ENCODE measurements at places on chromosomes 1 and 21.

DNA sequence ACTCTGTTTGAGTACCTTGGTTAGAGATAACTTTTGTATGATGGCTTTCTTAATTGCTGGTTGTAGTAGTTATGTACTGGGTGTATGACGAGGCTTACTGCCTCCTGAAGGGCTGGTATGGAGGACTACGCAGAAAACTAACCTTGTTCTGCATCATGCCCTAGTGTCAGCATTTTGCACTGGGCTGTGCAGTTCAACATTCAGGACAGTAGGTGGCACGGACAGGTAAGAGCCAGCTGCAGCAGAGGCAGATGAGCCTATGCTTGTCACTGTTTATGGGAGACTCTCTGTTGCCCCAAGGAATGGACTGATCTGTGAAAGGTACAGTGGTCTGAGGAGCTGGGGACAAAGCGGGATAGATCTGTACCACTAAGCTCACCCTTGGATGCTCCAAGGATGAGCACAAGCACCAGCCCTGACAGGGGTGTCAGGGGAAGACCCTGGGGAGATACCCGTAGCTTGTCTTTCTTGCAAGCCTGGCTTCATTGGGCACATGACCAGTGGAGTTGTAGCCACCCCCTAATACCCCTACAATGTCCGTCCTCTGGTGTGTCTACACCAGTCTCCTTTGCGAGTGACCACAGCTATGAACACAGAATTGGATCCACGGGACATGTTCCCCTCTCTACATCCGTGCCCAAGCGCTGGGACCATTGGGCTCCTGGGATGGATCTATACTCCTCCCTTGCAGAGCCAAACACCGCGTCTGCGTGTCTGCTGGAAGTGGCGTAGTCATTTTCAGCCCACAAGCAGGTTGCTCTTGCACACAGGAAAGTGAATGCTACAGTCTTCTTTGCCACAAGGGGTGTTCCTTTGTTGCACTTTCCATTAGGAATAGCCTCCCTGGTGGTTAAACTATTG lies 51.1 kb upstream of the CFHR3 start:
- peak; percentile 35 for DNase-seq

GRCh38 chr1:241624935-241625334 lies 15.2 kb downstream of the CHML start:
- DNase-seq, result no peak

GRCh38 chr1:87224201-87224600 lies 104.5 kb upstream of the LMO4 start:
- peak; percentile 96 for DNase-seq

DNA sequence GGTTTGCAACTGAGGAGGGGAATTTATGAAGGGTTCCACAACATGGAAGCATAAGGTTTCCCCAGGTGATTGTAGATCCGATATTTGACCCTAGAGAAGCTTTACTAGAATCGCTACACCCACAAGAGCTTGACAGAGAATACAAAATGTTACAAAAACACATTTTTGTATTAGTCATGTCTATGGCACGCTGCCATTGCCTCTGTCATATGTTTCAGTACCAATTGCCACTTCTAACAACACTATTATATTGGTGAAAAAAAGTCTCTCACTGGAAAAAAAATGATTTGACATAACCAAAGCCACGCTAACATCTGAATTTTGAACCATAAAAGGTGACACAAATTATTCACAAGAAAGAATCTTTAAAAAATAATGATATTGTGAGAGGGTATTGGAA lies 214.5 kb downstream of the KCNT2 start:
- peak; percentile 7 for DNase-seq

DNA sequence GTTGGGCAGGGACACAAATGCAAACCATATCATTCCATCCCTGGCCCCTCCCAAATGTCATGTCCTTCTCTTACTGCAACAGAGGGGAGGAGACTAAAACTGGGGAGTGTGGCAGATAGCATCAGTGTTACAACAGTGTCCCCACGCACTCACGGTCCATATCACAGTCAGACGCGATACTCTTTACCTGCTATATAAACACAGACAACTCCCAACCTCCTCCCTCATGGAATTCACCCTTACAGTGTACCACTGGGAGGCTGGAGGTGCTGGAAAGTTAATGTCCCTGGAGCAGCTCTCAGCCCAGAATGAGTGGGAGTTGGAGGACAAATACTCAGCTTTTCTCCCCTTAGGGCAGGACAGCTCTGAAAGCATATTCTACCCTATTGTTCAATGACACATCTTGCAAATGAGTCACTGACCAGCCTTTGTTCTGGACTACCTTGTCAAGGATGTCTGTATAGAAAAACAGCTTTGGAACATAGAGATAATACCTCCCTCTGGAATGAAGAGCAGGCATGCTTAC lies 445.9 kb downstream of the SETD4 start:
- DNase-seq, result peak; percentile 75

DNA sequence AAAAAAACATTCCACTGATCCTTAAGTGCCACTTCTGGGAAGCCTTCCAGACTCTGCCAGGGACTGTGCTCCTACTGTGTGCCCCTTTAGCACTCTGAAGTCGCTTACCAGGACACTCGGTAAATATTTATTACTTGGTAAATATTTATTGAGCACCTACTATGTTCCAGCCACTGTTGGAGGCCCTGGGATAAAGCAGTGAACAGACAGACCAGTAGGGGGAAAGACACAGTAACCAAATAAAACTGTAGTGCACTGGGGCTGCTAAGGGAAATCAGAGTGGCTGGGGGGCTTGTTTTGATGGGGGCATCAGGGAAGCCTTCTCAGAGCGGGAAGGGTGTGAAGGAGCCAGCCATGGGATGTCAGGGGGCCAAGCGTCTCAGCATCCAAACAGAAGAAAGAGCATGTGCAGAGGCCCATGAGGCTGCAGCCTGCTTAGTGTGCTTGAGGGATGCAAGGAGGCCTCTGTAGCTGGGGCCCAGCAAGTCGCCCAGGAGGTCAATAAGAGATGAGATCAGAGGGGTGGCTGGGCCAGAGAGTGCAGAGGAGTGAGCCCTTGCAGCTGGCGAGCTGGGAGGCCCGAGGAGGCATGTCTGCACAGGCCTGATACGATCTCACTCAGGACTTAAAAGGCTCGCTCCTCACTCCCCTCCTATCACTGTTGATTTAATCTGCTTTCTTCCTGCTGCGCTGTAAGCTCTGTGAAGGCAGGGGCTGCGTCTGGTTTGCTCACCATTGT lies 28.6 kb downstream of the KAZN start:
- no peak for DNase-seq

GRCh38 chr1:204575221-204576190 lies 59.3 kb downstream of the MDM4 start:
- DNase-seq, result no peak

DNA sequence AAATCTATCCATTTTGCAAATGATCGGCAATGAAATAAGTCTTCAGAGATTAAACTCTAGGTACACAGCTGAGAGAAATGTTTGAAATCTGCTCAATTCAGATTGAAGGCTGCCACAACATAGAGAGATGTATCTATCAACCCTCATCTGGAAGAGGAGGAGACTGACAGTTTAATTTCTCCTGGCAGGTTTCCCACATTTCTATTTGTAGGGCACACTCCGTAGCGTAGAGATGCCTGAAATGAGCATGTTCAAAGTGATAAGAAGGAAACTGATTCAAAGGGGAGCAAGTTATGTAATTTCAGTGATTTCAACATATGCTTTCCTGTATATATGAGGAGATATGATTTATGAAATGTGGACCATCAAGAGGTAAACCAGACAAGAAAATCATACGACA lies 44.1 kb downstream of the NIBAN1 start:
- DNase-seq, result no peak

GRCh38 chr1:60825593-60825992 lies 256.8 kb upstream of the NFIA start:
- no peak for DNase-seq

DNA sequence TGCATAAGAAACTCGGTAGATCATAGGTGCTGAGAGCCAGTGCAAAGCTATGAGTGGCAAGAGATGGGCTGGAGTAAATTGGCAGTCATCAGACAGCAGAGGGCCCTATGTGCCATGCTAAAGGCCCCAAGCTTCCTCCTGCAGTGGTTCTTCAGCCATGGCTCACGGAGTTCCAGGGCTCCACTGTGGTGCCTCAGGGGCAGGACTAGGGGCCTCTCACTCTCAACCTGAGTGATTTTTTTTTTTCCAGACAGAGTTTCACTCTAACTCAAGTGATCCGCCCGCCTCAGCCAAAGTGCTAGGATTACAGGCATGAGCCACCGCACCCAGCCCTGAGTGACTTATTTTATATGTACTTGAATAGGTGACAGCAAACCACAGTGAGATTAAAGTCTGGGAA lies 10.4 kb upstream of the GJA8 start:
- DNase-seq, result no peak

DNA sequence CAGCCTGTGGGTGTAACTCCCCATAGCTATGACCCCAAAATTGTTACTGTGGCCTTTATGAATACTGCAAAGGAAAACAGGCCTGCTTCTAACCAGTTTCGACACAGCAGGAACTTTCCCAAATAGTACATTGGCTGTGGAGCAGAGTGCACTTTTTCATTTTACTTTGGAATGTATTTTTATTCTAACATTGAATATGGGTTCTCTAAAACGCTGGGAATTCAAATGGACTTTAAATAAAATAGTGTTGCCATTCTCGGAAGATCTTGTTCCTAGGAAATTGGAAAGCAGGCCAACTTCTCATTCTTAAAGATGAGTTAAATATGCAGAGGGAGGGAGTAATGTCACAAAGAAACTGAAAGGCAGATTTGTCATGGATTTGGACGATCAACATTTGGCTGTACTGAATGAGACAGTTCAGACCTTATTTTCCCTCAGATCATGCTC lies 39.6 kb upstream of the ARHGAP29 start:
- DNase-seq, result no peak

DNA sequence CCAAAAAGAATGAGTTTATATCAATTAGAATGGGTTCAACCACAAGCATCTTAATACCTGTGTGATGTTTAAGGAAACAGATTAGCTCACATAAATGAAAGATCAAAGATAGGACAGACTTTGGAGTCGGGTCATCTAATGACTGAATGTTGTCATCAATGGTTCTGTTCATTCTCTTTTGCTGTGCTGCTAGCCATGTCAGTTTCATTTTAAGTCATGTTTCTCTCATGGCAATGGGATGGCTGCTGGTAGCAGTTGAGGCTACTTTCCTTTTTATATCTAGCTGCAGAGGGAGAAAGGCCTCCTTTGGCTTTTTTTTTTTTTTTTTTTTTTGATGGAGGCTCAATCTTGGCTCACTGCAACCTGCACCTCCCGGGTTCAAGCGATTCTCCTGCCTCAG lies 86.9 kb upstream of the SPAG17 start:
- no peak for DNase-seq

- DNase-seq, result no peak
These were observed 219.2 kb downstream of the RERE start for GRCh38 chr1:8598060-8598724.

- no peak for DNase-seq
These were observed 28.0 kb downstream of the TMEM51 start for GRCh38 chr1:15181564-15181963.

- DNase-seq, result no peak
These were observed 89.6 kb downstream of the C1orf94 start for GRCh38 chr1:34266127-34266951.

DNA sequence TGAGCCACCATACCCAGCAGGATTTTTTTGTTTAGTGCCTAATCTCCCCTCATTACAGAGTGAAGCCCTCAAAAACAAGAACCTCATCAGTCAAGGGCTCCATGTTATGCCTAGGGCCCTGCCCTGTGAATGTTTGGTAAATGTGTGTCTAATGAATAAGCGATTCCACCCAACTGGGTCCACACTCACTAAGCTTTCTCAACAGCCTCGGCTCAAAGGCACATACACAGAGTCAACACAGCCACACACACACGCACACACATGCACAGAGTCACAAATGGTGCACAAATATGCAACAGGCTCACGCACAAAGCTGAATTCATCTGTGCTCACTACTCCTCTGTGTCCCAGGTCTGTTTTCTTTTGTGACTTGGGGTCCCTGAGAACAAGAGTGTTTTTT lies 11.7 kb upstream of the SYNC start:
- DNase-seq, result no peak

DNA sequence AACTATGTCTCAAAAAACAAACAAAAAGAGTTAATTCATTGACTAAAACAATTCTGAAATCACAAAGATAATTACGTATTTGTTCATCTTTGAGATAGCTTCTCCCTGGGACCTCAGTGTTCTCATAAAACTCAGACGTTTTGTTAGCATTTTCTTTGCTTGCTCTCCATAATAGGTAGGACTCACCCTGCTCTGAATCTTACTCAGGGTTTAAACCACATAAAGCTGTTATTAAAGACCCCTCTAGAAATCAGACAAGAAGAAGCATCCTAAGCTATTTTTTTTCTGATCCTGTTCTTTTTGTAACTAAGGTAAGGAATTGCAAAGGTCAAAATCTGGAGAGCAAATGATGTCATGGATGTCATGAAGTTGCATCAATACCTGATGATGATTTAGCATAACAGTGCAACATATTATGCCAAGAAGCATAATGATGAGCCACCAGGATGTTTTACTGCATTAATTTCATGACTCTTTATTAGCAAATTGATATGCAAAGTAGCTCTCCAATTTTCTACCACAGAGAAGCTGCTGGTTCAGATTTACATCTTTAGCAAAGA lies 2.4 kb downstream of the FBXO42 start:
- DNase-seq, result no peak

DNA sequence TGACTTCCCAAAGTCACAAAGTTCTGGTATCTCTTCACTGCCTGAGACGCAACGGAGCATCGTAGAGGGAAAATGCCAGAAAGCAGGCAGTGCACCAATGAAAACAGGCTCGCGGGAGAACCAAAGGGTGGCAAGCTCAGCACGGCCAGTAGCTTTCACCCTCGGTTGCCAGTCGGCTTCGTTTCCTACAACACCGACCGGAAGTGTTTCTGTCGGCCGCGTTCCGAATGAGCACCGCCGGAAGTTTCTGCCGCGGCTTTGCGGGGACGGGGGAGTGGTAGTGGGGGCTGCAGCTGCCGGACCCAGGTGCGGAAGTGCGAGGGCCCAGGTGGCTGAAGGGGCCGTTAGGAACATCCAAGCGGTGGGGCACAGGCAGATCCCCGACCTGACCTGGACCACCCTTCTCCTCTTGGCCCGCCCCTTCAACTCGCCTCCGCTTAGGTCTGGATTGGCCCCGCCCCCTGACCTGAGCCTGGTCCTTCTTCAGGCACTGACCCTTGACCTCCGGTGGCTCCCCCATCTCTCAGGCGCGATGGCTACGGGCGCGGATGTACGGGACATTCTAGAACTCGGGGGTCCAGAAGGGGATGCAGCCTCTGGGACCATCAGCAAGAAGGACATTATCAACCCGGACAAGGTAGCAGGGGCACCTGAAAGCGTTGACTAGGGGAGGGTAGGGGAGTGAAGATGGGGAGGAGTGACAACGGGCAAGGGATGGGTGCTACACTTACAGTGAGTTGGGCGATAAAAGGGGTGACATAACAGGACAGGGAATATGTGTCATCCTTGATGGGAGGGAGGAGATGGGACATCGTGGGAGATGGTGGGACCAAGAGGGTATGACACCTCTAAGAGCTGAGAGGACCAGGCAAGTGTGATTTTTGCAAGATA lies at the start of gene DMAP1:
DMAP1 (plus strand) TSS at position 250 of the 891 bp plus-strand sequence; CDS start at position 533, 283 bp downstream.
- DNase-seq, result peak; percentile 77

- peak; percentile 84 for DNase-seq
These were observed 233.3 kb upstream of the COA6 start for GRCh38 chr1:234139966-234140365.

Measured in NCI-H226 (cell line).